GM12892 (cell line): ENCODE measurements at places on chromosomes 16 and 17.
A peak's percentile ranks its signal among the peaks of the same experiment; 100 is the strongest.

DNA sequence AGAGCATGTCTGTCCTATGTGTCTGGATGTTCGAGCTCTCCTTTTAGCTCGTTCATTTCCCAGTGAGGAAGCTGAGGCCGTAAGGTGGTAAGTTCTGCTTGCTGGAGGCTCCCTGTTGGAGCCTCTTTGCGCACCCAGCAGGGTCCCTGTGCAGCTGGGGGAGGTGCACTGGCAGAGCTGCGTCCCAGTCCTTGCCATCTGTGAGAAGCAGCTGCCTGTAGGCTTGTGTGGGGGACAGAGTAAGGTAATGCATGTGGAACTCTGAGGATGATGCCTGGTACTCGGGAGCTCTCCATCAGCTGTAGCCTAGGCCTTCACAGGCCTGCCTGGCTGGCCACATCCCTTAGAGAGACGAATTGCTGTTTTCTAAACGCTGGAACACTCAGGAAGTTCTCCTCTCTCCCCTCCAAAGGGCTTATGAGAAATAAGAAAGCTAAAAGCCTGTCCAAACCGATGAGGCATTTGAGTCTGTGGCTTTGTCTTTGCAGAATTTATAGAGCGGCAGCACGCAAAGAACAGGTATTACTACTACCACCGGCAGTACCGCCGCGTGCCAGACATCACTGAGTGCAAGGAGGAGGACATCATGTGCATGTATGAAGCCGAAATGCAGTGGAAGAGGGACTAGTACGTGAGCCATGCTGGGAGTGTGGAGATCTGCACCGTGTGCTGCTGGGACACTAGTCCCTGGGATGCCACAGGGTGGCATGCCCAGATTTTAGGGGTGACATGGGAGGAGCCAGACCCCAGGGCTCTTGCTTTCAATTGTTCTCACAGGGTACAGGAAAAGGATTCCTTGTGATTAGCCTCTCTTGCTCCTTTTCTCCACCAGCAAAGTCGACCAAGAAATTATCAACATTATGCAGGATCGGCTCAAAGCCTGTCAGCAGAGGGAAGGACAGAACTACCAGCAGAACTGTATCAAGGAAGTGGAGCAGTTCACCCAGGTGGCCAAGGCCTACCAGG is 1.6 kb downstream of the NDUFB10 start:
- no peak for DNase-seq

GRCh38 chr17:20273741-20274500 is 193.4 kb downstream of the LGALS9B start:
- no peak for DNase-seq

- DNase-seq = no peak
These were observed 12.1 kb downstream of the ZDHHC7 start for GRCh38 chr16:84999200-84999599.

- DNase-seq = no peak
These were observed 17.7 kb downstream of the TOX3 start for GRCh38 chr16:52529226-52529625.

DNA sequence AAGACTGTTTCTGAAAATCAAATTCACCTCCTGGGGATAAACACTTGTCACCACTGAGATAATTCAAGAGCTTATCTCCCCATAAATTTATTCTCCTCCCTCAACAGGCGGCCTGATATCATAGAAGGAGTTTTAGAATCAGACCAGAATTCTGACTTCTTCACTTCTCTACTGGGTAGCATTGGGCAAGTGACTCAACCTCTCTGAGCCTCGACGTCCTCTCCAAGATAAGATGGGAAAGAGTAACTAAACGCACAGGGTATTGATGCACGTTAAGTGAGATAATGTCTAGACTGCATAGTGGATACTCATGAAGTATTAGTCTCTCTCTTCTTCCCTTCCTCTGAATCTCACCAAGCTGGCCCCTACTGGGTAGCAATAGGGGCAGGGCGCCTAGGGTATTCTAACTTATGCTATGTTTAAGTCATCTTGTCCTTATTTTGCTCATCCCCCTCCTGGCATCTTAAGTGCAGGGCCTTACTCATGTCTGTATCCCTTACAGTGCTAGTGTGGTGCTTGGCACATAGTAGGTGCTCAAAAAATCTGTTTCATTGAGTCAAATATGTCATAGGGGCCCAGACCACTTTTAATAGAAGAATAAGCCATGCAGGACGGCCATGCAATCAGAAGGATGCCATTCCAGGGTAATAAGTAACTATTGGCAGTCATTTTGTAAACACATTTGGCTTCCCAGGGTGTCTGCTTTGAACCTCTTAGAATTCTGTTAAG is 476.4 kb upstream of the CCL2 start:
- DNase-seq = no peak

DNA sequence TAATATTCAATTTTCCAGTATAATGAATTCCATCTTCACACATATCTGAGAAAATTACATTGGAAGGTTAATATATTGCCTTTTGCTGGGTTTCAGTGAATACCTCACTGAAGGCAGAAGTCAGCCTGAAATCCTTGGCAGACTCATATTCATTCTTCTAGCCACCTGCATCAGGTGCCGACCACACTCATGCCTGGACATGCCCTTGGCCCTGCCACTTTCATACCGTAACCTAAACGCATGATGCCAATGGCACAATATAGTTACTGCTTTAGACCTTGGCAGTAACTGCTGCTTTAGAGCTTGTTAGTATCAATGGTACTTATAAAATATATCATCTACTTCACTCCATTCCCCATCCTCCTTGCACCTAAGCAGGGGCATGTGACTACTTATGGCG is 817.6 kb upstream of the CDH8 start:
- DNase-seq = no peak

DNA sequence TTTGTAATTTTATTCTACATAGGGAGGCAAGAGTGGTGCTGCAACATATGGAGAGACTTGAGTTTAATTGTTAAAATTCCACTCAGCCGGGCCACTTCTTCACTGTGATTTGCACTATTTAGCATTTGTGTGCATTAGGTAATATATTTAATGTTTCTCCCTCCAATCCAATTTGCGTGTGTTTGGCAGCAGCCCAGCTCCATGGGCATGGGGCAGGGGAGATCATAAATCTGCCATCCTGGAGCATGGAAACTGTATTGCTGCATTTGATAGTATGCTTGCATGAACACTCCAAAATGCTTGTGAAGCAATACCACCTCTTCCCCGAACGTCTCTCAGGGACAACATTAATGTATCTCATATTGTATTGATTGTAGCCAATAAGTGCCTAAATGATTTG is 339.1 kb upstream of the RBFOX1 start:
- DNase-seq = no peak

DNA sequence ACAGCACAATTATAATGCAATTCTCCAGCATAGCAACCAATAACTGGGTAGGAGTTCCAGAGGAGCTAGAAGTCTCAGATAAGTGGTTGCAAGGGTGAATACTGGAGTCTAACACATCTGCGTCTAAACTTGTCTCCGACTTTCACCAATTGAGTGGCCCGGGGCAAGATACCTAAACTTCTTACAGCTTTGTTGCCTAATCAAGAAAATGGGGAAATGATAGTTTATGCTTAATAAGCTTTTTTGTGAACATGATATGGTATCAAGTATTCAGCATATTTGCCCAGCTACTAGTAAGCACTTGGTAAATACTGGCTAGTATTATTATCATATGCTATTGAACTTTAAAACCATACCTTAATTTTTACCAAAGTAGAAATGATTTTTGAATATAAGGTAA is 183.5 kb downstream of the KCNJ2 start:
- no peak for DNase-seq

DNA sequence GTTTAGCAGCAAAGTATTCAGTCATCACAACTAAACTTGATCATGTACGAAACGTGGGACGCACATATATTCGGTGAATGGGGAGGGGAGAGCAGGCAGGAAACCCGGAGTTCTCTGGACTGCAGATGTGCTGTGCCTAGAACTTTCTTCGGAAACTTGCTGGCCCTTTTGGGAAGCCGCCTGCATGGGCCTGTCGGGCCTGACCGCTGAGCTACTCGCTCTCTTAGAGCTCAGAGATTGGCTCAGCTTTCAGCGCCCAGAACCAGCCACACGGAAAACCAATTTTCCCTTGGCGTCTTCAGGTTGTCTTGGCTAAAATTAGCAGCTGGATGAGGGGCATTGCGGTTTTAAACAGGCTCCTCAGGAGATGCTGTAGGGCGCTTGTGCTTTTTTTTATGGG is 38.1 kb downstream of the ZDHHC7 start:
- DNase-seq = no peak

GRCh38 chr17:12227547-12227946 is 206.9 kb downstream of the MAP2K4 start:
- no peak for DNase-seq

DNA sequence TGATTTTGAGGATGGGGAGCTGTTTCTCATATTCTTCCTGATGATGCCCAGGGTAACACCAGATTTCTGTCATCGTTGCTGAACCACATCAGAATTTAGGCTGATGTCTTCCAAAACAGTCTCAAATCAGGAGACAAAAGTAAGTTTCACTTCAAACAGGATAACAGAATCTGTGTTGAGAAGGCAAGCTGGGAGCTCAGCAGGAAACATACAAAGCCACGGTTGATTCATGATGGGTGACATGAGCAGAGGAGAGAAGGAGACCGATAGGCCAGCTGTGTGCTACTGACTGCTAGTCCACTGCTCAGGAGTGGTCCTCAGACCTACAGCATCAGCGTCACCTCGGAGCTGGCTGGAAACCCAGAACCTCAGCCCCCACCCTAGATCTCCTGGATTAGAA is 62.9 kb upstream of the RCVRN start:
- no peak for DNase-seq

GRCh38 chr17:40122136-40122998 is 596 bp downstream of the MSL1 start:
- peak; percentile 57 for DNase-seq

DNA sequence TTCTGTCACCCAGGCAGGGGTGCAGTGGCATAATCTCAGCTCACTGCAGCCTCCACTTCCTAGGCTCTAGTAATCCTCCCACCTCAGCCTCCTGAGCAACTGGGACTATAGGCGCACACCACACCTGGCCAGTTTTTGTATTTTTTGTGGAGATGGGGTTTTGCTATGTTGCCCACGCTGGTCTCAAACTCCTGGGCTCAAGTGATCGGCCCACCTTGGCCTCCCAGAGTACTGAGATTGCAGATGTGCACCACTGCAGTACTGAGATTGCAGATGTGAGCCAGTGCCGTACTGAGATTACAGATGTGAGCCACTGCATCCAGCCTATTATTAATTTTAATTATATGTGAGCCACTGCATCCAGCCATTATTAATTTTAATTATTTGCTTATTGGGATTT is 13.8 kb downstream of the CRK start:
- DNase-seq = no peak

DNA sequence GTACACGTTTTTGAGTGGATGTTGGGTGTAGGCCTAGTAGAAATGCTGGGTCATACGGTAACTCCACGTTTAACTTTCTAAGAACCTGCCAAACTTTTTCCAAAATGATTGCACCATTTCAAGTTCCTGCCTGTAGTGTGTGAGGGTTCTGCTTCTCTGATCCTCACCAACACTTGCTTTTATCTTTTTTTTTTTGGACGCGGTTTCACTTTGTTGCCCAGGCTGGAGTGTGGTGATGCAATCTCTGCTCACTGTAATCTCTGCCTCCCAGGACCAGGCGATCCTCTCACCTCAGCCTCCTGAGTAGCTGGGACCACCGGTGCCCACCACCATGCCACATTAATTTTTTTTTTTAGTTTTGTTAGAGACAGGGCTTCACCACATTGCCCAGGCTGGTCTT is 23.5 kb downstream of the ZNF750 start:
- no peak for DNase-seq

- no peak for DNase-seq
These were observed 43.7 kb downstream of the TMEM132E start for GRCh38 chr17:34622862-34623623.

DNA sequence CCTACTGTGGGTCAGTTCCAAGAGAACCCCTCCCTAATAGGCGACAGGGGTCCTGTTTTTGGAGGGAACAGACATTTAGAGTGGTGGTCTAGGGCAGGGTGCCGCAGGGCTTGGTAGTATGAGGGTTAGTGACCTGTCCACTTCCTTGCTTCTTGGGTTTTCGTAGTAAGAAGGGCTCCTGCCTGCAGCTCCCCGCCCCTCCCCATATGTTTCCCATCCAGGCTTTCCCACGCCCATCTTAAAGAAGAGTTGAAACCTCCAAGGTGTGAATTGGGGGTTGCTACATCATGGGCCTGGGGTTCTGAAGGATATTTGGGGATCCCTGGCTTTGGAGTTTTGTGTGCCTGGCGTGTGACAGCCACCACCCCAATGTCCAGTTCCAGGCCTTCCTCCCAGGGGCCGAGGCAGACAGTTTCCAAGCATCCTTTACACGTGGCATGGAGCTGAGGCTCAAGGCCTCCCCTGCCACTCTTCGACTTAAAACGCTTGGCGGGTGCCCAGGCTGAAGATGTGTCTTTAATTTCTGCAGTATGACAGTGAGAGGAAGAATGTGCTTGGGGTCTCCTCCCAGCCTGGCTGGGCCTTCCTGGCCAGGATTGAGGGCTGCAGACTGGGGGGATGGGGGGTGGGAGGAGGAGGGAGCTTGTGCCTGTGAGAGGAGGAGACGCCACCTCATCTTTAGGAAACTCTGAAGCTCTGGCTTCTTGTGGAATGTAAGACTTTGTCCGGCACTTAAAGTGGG is 2.3 kb upstream of the COL1A1 start:
- DNase-seq = no peak

DNA sequence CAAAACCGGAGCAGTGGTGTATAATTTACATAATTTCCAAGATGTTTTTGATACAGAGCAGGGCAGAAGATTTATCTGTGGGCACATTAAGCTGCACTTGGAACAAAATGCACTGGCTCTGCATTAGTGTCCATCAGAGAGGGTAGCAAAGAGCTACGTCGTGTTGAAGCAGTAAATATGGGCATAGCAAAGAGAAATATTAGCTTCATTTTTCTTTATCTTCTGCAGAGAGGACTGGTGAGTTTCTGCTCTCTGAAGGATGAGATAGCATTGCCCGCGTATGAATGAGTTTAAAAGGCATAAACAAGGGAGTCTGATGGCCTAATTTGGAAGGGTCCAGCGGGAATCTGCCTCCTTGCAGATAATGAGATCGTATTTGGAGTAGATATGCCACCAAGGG is 227.8 kb upstream of the CDH11 start:
- no peak for DNase-seq

DNA sequence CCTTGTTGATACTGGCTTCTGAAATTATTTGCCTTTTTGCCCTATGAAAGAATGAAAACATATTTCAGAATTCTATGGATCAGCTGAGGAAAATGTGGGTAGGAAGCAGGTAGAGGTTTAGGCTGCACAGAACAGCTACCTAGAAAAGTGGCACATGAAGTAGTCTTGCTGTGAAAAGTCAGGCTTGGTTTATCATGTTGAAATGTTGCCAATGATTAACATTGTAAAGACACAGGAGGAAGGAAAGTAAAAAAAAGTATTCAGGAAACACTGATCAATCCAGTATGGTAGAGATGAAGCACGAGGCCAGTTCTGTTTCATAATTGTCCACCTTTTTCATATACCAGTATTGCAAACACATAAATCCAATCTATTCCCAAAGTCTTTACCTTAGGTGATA is 29.9 kb downstream of the ABCA6 start:
- DNase-seq = no peak
